Mesenteric fat pad (tissue), 1 donor: ENCODE measurements at places on chromosomes 7 and 10. TPM values are rescaled to one million over a fixed set of nuclear protein-coding genes. Genes with fewer than 3 reads are reported as not detected.

The MKX gene
- total RNA-seq: 0.55 TPM

- DNase-seq: no peak
These were observed 9.0 kb downstream of the JCAD start for GRCh38 chr10:30050411-30050810.

- no peak for DNase-seq
These were observed 3.2 kb downstream of the DNAJB12 start for GRCh38 chr10:72351479-72351878.

- peak; percentile 68 for DNase-seq
These were observed 31.2 kb downstream of the C10orf71 start for GRCh38 chr10:49330127-49330665.

DNA sequence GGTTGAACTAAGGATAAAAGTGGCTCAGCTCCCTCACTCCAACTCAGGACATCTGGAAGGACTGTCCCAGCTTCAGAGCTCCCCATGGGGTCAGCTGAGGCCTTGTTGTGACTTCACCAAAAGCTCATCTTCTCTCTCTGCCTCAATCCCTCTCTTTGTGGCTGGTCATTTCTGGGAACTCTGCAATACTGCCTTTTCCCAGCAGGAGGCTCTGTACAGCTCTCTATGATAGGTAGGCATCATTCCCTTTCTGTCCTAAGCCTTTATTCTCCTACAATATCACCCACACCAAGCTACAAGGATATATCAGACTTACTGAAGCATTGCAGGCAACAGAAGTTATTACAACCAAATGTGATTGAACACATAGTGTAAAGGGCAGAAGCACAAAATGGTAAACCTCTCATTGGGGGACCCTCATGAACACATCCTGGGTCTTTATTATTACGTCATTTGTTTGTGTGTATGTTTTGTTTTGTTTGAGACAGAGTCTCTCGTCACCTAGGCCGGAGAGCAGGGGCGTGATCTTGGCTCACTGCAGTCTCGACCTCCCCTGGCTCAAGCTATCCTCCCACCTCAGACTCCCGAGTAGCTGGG is 36.7 kb upstream of the PRPS1L1 start:
- no peak for DNase-seq

DNA sequence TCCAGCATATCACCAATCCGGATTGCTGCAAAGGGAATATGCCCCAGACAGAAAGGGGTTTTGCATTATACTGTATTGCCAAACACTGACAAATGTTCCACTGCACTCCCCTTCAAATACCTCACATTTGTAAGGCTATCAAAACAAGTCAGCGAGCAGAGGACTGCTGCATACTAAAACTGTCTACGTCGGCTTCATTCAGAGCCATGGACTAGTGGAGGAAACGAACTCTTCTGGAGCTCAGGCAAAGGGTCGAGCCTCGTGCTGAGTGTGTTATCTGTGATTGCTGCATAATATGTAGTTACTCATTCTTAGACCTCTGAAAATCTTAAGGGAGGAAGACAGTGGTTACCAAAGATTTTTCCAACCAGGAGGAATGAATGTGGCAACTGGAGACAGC is 200.2 kb downstream of the DYNC1I1 start:
- DNase-seq: no peak

DNA sequence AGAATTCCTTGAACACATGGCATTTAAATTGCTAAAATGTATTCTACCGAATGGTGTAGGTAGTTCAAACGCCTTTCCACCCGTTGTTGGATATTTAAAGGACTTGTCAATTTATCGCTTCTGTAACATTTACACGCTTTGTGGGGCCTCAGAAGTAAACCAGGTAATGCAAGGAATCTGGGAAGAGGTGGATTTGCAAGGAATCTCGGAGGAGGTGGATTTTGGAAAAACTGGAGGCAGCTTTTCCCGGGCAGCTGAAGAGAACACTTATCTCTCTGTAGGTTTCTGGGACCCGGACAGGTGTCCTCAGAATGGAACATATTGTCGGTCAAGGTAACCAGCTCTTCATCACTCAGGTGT is 592 bp upstream of the MAPK8 start:
- DNase-seq: no peak

- DNase-seq: peak; percentile 78
These were observed 140.4 kb upstream of the GDF10 start for GRCh38 chr10:47159361-47160260.

- DNase-seq: no peak
These were observed 33.9 kb downstream of the C10orf105 start for GRCh38 chr10:71685554-71686232.

DNA sequence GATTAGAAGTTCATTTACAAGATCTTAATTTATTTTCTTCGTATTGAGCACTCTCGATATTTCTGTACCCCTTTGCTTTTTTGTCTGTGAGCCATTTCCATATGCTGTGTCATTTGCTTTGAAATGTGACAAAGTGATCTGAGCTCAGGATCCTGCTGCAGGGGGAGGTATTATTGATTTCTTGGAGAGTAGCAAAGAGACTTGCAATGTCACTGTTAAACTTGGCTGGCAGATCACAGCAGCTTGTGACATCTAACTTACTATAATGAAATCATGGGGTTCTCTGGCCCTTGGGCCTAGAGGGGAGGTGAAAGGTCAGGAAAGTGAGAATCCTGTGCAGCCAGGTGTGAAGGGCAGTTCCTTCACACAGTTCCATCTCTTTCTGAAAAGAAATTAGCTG is 923.4 kb downstream of the REEP3 start:
- DNase-seq: no peak
